ENCODE measurements at places on chromosomes 1 and 21.

DNA sequence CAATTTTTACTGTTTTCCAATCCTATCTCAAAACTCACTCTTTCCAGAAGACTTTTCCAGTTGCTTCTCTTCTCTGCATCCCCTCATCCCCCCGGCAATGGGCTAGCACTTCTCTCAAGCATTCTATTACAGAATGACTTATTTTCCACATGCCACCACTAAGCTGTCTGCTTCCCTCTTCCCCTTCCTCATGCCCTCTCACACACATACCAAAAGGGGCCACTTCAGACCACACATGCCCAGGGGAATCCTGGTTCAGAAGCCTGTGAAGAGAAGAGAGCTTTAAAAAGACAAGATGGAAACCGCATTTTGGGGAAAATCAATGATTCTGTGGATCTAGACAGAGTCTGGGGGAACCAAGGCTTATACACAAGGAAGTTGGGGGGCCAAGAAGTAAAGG is 8.4 kb upstream of the LORICRIN start:
- no peak for DNase-seq

DNA sequence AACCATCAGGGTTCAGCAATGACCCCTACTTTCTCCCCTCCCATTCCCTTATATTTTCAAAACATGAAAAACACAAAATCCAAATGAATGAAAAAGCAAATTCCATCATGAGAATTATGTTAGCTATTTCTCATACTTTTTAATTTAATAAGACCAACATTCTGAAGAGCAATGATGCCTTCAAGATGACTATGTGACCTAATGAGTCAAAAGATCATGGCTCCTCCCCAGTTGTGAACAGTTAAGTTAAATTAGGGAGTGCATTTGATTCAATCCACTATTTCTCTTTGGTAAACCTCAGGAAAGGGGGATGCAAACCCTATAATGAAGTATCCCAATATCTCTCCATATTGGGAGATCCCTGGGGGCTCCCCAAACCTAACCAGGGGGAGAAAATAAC is 36.5 kb downstream of the PUM1 start:
- no peak for DNase-seq

- no peak for DNase-seq
Observed at GRCh38 chr1:29523576-29523975, 287.3 kb downstream of the PTPRU start.

GRCh38 chr1:8351693-8352470 is 34.0 kb downstream of the SLC45A1 start:
- no peak for DNase-seq

- no peak for DNase-seq
Observed at GRCh38 chr1:29823561-29823960, 587.2 kb downstream of the PTPRU start.

GRCh38 chr1:94300731-94301130 is 63.3 kb upstream of the ARHGAP29 start:
- no peak for DNase-seq

- DNase-seq: no peak
Observed at GRCh38 chr1:198765416-198765815, 126.6 kb downstream of the PTPRC start.

- DNase-seq: no peak
Observed at GRCh38 chr1:212777151-212777550, 14.4 kb downstream of the NSL1 start.

All from NCI-H1105 (cell line).